Retinal pigment epithelial cell (primary cell): ENCODE measurements at places on chromosomes 1 and 21.

- no peak for DNase-seq
These were observed at the start of gene BRINP2 for GRCh38 chr1:177170756-177171535. BRINP2 (plus strand) TSS chr1:177170958; CDS start chr1:177229877, 58,919 bp downstream.

- no peak for DNase-seq
These were observed 34.8 kb downstream of the LIN9 start for GRCh38 chr1:226274138-226274537.

- no peak for DNase-seq
These were observed 322.9 kb downstream of the BRINP3 start for GRCh38 chr1:190154744-190155143.

DNA sequence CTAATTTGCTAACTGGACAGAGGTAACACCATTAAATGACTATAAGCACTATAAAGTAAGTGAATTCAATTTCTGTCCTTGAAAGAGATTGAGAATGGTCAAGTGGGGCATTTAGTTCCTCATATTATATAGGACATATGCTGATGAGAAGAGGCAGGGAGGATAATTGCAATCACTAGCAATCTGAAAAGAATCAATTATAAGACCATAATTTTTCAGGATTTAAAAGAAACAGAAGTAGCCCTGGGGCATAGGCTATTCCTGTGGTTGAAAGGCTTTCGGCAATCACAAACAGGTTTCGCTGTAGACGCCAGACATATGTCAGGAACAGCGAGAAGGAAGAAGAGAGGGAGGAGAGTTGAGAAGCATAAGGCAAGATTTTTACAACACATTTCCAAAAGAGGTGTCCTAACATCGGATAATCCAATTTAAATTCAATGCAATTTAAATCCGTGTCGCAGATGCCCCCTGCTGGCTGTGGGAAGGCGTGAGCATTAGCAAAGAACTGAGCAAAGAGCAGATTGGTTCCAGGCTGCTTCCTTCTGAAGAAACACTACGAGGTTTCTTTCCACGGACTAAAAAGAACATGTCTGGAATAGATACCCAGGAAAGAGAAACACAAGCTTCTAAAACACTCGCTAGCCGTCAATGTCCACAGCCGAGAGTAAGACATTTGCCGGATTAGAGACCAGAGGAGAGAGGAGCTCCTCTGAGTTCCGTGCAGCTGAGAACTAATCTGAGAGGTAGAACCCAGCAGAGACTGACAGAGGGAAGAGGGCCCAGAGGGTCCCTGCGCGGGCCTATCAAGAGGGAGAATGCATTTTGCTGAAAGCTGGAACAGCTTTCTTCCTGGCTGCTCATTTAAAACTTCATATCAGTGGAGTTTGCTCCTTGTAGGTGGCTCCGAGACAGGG is 27.9 kb downstream of the RGS5 start:
- DNase-seq: no peak

DNA sequence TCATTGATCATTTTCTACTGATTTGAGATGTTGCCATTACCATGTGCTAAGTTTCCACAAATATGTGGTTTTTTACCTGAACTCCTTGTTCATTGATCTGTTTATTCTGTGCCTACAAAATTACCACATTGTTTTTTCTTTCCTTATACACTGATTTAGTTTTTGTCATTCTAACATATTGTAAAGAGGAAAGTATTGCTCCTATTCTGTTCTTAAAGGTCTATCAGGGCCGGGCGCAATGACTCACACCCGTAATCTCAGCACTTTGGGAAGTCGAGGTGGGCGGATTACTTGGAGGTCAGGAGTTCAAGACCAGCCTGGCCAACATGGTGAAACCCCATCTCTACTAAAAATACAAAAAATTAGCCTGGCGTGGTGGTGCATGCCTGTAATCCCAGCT is 75.1 kb downstream of the CAMTA1 start:
- no peak for DNase-seq

DNA sequence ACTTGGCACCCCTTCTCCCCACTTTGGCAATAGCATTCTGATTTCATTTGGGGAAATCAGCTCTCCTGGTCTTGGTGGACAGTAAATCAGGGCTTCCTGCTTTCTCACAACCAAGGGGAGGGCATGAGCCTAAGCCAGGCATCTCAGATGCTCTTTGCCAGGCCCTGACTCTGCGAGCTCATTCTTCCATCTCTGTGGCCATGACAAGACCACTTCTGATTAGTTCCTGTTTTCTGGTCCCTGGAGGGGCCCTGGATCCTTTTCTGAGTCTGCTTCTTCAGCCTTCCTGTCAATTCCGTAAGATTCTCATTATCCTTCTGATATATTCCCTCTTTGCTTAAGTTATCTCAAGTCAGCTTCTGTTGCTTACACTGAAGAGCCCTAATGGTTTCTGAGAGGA is 210.4 kb downstream of the HIVEP3 start:
- DNase-seq: no peak

GRCh38 chr21:28993293-28993629 is 584 bp upstream of the LTN1 start:
- DNase-seq: no peak

- no peak for DNase-seq
These were observed 225.3 kb upstream of the B3GALT2 start for GRCh38 chr1:193411714-193412113.

- no peak for DNase-seq
These were observed 50.9 kb downstream of the PRDM15 start for GRCh38 chr21:41827951-41828883.

DNA sequence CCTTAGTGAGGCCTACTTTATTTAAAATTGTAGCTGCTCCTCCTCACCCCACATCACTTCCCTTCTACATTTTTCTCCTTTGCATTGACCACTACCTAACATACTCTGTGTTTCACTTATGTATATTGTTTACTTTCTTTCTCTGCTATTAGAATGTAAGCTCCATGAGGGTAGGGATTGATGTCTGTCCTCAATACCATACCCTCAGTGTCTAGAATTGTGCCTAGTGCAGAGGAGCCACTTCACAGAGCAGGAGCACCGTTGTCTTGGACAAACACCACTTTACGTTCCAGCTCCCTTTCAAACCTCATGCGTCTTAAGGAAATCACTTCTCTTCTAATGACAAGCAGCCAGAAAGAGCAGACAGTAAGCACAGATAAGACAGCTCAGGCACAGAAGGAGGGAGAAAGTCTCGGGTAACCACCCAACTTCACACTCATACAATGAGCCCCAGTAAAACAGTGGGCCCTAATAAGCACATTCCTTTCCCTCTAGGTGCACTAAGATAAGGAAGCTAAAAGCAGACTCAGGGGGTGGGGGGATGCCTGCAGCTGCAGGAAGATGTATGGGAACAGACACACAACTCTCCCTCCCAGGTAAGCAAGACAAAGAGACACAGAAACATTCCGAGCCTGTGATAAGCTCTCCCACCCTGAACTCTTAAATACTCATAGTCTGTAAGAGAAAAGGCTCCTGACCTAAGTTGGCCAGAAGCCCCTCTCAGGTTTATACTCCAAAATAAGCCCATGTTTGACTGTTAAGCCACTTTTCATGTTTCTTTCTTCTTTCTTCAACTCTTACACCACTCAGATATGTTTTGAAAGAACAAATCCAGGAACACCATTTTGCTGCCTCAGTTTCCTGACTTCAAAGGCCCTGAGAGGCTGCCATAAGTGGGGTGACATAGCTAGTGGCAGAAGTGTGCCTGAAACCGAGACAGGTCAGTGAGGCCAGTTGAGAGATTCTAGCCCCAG is 7.1 kb upstream of the PLEKHM2 start:
- DNase-seq: no peak
